ENCODE measurements at places on chromosomes 1 and 21.

- DNase-seq, result no peak
These were observed 5.8 kb downstream of the PCNX2 start for GRCh38 chr1:233289676-233290075.

DNA sequence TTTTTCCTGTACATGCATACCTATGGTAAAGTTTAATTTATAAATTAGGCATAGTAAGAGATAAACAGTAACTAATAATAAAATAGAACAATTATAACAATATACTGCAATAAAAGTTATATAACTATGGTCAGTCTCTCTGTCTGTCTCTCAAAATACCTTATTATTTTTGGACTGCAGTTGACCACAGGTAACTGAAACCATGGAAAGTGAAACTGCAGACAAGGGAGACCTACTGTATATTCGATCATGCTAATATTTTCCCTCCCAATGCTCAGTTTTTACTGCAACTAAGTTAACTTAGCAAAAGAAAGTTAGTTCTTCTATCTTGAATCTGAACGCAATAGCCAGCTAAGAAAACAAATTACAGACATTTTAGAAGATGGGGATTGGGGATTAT lies 12.3 kb upstream of the DHX9 start:
- DNase-seq, result no peak

GRCh38 chr1:155695072-155695471 lies 6.2 kb downstream of the DAP3 start:
- DNase-seq, result no peak

- DNase-seq, result no peak
These were observed 69.2 kb downstream of the LMX1A start for GRCh38 chr1:165287329-165287728.

DNA sequence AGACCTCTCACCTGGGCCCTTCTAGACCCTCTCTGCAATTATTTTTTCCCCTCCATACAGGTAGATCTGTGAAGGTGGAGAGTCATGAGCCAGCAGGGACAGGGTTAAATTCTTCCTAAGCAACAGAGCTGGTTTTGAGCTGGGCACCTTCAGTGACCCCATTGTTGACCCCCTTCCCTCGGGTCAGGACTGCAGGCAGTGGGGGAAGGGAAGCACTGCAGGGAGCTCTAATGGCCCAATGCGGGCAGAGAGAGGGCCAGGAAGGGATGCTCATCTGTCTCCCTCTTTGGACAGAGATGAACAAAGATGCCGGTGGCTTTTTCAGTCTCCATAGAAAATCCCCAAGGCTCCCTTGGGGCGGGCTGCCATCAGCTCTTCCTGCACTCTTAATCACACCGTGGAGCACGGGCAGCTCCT lies 21.4 kb downstream of the SOX13 start:
- no peak for DNase-seq

DNA sequence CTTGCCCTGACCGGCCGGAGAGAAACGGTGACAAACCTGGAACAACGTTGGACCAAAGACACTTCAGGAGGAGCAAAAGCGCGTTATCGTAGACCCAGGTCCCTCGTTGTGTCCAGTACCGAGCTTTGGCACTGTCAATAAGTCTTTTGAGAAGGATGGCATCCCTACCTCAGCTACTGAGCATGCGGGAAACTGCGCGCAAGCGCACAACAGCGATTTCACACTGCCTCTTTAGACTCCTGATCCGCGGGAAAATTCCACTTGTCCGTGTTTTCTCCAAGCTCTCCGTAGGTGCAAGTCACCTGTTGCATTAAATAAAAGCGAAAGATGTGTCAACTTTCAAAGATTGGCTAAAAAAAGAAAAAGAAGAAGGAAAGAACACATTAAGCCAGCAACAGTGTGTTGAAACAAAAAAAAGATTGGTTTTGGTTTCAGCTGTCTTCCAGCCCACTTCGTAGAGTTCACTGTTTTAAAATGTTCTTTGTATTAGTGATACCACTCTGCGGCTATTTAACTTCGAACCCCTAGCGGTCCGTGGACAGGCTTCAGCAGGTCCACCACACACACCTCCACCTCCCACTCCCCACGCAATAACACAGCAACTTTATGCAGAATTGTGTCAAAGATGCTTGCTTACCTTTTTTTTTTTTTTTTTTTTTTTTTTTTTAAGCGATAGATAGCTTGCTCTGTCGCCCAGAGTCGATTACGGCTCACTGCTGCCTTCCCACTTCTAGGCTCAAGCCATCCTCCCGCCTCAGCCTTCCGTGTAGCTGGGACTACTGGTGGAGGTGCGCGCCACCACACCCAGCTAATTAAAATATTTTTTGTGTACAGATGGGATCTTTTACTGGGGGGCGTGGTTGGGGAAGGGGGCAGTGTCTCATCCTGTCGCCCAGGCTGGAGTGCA lies at the start of gene BPNT1:
Gene BPNT1, minus strand, starts transcription at position 139 of the 907 bp plus-strand sequence. CDS start 9,942 bp downstream, outside the sequence.
- peak; percentile 83 for DNase-seq

DNA sequence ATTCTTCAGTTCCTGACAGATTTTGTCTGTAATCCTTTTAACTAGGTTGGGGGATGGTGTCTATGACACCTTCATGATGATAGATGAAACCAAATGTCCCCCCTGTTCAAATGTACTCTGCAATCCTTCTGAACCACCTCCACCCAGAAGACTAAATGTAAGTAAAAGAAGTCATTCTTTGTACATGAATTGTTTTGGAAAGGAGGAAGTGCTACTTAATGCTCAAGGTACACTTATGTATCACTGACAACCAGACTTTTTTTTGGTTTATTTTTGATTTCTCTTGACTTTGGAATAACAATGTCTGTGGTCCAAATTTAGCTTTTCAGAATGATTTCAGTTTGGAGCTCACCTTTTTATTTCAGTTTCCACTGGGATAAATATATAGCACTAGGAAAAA lies 2.3 kb downstream of the DYRK3 start:
- no peak for DNase-seq

DNA sequence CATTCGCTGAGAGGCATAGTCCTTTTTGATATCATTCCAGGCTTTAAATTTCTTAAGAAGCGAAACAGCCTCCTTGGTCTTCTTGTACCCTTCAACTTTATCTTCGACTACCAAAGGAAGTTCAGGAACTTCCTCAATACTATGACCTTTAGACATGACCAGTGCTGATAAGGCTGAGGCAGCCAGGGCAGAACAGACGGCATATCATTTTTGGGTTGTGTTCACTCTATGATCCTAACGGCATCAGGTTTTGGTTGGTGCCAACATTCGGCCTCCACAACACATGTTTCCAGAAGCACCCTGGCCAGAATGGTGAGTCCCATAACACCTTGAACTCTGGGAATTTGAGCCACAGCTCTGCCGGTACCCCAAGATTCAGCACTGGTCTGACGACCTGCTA lies 31.4 kb upstream of the MYOC start:
- no peak for DNase-seq
